ENCODE measurements at places on chromosomes 7 and 10.

GRCh38 chr10:80201608-80202141, 3.7 kb downstream of the ANXA11 start:
- no peak for DNase-seq

DNA sequence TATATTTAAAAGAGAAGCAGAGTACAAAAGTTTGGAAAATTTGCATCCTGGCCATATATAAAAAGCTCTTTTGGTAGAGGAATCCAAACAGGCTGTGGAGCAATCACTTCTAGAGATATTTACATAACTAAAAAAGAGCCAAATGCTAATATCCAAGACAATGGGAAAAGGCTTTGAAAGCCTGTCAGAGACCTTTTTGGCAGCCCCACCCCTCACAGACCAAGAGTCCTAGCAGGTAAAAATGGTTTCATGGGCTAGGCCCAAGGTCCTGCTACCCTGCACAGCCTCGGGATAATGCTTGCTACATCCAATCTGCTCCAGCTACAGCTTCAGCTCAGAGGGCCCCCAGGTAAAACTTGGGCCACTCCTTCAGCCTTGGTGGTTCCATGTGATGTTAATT, 430.2 kb upstream of the KCND2 start:
- no peak for DNase-seq

- DNase-seq, result no peak
These were observed 211.7 kb downstream of the CCSER2 start for GRCh38 chr10:84540022-84540616.

DNA sequence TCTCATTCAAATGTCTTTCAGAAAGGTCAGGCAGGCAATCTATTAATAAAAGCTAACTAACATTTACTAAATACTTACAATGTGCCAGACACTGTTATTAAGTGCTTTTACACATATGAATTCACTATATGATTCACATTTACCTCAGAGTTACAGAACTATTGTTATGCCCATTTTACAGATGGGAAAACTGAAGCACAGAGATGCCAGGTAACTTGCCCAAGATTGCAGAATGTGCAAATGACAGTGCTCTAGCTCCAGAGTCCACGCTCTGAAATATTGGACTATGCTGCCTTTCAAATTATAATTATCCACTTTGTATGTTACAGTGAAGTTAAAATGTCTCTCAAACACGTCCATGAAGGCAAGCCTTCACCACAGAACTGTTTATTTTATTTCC, 22.0 kb downstream of the UPF2 start:
- DNase-seq, result no peak

DNA sequence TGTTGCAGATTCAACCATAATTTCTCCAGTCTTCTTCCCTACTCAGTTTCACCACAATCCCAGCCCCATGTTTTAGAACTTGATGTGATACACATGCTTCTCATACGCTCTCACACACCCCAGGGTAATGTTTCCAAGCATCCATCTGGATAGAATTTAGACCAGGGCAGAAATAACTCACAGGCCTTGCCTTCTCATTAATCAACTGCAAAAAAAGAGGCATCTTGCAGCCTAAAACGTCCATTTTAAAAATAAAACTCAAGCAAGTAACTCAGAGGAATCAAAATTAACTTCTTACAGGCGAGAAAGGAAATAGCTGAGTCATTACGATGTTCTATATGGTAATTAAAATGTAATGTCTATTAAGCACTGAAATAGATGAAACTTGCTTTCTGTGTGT, 127.2 kb upstream of the RSU1 start:
- DNase-seq, result no peak

DNA sequence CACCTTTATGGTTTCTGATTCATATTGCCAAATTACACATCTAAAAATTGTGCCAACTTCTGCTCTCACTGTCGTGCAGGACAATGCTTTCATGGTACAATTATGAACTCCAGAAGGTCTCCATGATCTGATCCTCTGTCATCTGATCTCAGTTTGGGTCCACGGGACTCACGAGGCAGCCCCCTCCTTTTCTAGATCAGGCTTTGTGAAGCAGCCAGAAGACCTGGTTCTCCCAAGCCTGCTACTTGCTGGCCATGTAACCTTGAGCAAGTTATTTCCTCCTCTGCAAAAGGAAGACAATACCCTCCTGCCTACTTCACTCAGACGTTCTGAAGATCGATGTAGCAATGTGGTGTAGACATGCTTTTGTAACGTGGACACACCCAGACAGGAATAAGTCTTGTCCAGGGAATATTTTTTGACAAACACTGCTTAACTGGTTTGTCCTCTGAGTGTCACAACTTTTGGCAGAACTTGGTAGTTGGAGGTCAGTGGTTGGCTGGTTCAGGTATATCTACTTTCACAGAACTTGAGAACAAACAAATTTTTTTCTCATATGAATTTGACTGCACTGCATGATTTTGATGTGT, 19.6 kb downstream of the CALML3 start:
- DNase-seq, result no peak

DNA sequence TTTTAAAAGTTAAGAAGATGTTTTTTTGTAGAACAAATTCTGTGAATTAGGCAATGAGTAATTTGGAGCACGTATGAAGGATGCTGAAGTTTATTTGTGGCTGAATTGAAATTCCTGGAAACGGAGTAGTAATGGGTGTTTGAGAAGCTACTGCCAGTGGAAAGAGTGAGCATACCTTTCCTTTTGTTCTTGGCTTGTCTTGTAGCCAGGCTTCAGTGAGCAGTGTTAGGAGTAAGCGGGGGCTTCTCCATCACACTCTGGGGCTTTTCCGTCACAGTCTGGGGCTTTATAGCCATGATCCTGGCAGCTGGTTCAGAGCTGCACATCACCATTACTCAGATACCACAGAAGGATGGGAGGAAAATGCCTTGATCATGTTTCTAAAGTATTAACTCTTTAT, 32.3 kb downstream of the GARS1 start:
- DNase-seq, result no peak

DNA sequence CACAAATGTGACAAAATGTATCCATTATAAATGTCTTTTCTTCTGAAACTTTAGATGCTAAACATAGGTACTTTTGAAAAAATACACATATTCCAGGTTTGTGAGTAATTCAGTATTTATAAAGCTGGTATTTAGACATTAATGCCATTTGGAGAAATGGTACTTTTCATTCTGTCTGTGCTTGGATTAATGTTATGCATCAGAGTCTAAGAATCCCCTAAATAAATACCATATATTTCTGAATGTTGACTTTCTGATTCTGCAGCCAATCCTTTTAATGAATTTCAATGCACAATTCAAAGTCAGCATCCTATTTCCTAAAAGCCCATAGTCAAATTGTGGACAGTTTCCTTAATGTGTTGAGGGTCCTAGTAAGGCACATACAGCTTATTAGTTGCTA, 145.0 kb downstream of the DKK1 start:
- DNase-seq, result no peak

- no peak for DNase-seq
These were observed 28.1 kb upstream of the NFKB2 start for GRCh38 chr10:102367441-102367840.

GRCh38 chr7:65800890-65801341, 72.0 kb upstream of the VKORC1L1 start:
- DNase-seq, result no peak

DNA sequence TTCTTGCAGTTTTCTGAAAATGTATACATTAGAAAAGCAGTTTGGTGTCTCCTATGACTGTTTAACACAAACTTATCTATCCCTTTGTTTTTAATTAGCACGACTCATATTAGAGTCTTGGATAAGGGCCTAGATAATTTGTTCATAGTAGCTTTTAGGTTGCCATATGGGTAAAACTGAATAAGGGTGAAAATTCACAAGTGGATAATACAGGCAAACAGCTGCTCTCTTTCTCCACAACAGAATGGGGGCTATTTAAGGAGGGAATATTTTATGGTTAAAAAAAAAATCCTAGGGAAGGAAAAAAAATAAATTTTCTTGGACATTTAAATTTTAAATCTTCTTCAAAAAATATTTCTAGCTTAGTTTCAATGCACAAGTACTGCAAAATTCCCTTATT, 1416.1 kb downstream of the GATA3 start:
- DNase-seq, result no peak

DNA sequence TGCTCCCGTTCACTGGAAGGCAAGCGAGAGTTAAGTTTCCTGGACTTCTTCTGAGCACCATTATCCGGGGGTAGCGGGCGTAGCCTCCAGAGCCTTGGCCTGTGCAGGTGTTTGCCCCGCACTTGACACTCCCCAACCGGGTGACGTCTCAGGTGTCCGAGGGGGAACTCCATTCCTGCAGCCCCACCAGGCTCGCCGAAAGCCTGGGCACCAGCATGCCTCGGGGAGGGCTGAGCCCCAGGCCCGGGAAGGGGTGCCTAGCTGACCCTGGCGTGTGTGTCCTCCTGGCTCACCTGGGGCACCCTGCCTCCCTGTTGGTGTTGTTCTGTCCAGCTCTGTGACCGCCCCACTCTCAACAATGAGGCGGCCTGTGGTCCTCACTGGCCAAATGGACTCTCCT, 109.4 kb upstream of the GPR26 start:
- no peak for DNase-seq

All from GM13977 (cell line).